ENCODE measurements at places on chromosomes 5 and 9.
A peak's percentile ranks its signal among the peaks of the same experiment; 100 is the strongest.

DNA sequence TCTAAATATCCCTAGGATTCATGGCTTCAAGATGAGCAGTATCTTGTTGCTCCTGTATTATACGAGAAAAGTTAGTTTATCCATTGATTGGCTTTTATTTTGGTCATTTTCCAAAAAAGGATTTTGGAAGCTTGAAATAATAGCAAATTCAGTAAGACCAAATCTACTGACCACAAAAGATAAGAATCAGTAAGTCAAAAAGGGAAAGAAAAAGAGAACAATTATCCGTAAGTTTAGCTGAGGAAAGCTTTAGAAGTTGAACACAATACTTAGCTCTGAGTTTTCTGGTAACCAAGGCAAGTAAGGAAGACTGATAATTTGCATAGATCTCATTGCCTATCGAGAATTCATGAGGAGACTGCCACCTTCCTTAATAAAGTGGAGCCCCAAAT lies 9.1 kb downstream of the TGFBR1 start:
- no peak for ATAC-seq

GRCh38 chr9:94952565-94953373 lies 226.3 kb downstream of the AOPEP start:
- ATAC-seq: no peak

DNA sequence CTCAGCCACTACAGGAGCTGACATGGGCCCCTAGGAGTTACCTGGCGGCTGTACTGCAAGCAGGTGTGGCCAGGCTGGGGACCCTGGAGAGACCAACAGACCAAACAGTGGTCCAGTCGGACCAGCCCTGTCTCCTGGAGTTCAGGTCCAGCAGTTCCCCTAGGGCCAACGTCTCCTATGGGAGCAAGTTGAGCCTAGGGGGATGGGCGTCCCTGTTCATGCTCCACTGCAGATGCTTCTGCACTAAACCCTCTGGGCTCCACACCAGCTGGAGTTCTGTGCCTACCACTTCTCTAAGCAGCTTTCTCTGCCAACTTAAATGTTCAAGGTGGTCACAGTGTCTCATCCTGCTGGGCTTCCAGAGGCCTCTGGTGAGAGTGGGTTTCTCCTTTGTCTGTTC lies 20.6 kb upstream of the OMD start:
- ATAC-seq: no peak

DNA sequence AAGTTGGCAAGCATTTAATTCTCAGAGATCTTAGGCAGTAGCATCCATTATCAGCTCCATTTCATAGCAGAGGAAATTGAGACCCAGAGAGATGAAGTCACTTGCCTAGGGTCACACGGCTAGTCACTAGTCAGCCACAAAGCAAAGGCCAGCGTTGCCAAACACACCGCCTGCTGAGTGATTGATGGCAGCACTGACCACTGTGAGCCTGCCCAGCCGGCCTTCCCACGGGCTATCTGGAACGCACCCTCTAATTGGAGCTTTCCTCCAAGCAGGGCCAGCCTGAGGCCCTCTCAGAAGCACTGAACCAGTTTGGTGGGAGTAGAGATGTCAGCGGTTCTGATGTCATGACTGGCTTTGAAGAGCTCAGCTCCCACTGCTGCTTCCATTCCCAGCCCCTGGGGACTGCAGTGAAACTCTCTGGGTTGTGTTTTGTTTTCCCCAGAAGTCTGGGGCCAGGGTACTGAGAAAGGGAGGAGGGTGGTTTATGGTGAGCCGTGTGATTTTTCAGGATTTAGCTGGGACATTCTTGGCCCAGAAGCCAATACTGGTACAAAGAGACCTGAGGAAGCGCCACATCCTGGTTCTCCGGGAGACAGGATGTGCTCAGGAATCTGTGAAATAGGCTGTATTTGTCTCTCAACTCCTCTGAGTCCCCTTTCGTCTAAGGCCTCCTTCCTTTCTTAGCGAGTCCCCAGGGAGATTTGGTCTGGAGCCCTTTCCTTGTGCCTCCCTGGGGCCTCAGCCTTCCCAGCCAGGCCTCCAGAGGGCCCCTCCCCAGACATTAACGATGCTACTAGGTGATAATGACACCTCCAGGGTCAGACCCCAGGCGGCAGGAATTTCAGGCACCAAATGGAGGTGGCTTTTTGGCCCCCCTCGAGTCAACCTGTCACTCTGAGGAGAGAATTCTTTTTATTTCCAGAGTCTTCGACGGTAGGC lies 44.5 kb downstream of the SPRY4 start:
- ATAC-seq: peak; percentile 96

DNA sequence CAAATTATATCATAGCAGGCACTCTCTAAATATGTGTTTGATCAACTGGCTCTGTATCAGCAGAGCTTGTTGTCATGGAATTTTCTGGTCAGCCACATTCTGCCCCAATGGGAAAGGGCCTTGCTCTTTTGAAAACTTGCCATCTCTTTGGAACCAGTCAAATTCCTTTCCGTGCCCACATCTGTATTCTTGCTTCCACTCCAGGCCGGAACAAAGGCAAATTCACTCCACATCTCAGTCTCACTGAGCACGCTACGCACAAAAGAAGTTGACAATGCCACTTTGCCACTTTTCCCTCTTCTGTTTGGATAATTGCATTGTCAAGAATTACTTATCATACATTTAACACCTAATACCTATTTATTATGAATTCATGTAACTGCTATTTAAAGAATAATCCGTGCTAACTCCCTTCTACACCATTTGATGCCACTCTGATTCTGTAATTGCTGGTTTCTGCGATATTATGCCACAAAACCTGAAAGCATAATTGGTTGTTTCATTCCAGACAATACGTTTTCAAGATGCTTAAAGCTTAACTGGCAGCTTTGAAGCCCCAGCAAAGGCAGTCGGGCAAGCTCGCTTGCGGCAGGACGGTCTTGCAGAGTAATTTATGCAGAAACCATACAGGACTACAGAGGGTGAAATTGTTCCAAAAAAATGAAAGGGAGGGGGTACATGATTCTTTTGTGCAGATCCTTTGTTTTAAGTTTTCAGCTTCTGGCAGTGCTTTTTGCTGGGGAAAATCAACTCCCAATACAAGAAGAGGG lies 277.7 kb downstream of the MSX2 start:
- ATAC-seq: no peak

DNA sequence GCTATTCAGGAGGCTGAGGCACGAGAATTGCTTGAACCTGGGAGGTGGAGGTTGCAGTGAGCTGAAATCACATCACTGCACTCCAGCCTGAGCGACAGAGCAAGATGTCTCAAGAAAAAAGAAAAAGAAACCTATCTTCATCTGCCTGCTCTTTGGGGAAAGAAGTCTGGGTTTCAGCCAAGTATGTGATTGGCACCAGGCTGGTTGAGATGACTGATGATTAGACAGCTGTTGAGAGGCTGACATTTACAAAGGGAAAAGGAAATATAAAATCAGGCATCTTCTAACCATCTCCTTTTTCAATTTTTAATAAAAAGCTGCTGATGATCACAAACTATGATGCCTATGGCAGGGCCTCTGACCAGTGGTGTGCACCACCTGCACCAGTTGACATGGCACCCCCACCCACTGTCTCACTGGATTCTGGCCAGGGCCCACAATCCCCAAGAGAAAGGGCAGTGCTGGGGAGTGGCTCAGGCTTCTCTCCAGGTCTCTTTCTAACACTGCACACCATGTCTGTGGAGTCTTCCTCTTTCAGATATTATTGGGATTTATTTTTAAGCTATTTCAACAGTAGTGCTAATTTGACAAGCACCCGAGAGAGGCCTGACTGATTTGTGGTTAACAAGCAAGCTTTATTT lies 17.2 kb upstream of the C5orf15 start:
- no peak for ATAC-seq

- peak; percentile 39 for ATAC-seq
Observed at GRCh38 chr9:117234103-117234502, 180.8 kb downstream of the ASTN2 start.

- no peak for ATAC-seq
Observed at GRCh38 chr9:37094751-37095150, 25.6 kb upstream of the ZCCHC7 start.

All from motor neuron (in vitro differentiated cells).